Left lung (tissue), 14 donors: ENCODE measurements at places on chromosomes 7 and 10. TPM values are rescaled to one million over a fixed set of nuclear protein-coding genes. Genes with fewer than 3 reads are reported as not detected.

Gene GPR15LG
- total RNA-seq: not detected

DNA sequence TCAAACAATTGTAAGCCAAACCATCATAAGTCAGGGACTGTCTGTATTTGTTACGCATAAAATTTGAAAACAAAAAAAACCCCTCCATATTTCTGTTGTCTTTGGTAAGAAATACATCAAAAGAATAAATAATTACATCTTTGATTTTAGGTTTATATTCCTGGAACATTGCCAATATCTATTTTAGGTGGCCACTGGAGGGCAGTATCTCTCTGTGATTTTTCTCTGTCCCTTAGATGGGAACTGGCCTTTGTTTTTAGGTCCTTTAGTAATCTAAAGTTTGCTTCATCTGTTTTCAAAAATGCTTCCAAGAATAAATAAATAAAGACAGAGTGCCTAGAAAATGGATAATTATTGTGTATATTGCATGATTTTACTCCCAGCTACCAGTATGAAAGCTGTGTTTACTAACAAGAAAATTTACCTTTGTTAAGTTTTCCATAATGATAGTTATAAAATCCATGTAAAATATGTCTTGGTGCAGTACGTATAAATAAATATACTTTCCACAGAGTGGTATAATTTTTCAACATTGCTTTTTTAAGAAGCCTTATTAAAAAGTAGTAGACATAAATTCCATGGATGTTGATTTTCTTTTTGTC, 64.2 kb downstream of the PHYHIPL start:
- H3K4me1 ChIP-seq: no peaks in the 10 kb centered on the region
- no peak overlapping the region for H3K4me3 ChIP-seq
- DNase-seq: peak; percentile 52
- no peaks in the 10 kb centered on the region for H3K36me3 ChIP-seq

DNA sequence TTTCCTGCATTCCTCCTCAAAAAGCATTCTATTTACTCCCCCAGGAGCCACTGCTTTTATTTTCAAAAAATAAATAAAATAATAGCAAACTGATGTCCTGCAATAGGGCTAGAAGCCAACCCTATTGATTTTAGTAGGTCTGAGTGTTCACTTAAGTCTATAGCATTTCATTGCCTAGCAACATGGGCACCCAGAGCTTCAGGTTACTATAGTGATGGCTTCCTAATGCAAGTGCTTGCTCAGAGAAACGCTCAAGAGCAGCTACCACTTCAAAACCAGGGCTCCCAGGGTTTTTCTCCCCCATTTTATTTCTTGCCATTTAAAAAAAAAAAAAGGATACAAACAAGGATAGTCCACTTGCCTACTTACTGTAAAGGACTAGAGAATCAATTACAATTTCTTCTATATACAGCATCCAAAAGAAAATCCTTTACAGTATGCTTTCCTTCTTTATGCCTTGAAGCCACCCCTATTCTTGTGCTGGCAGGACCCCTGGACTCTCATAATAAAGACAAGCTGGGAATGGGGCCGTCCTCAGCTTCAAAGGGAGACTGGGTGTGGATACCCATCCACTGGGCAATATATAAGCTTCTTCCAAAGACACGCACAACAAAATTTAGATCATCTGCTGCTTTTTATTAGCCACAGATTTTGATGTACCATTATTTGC, 133.3 kb downstream of the VPS41 start:
- H3K27ac ChIP-seq: no peak overlapping the region
- H3K4me3 ChIP-seq: no peak overlapping the region
- no peak for DNase-seq
- H3K36me3 ChIP-seq: peaks cover 51% of the 10 kb centered on the region

DNA sequence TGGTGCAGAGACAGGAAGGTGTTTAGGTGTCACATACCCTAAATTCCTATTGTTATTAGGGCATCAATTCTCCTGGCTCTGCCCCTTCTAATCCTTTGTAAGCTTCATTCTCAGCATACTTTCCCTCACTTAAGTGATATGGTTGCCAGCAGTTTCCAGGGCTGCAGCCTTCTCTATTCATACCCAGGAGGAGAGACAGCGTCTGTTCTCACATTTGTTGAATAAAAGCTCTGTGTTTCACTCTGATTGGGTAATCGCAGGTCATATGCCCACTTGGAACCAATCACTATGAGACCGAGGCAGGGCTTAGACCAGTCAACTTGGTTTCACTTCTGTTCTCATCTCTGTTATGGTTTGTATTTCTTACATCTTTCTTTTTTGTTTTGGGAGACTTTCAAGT, 109.6 kb upstream of the MTPN start:
- no peaks in the 10 kb centered on the region for H3K27me3 ChIP-seq
- H3K36me3 ChIP-seq: no peaks in the 10 kb centered on the region
- DNase-seq: peak; percentile 38

DNA sequence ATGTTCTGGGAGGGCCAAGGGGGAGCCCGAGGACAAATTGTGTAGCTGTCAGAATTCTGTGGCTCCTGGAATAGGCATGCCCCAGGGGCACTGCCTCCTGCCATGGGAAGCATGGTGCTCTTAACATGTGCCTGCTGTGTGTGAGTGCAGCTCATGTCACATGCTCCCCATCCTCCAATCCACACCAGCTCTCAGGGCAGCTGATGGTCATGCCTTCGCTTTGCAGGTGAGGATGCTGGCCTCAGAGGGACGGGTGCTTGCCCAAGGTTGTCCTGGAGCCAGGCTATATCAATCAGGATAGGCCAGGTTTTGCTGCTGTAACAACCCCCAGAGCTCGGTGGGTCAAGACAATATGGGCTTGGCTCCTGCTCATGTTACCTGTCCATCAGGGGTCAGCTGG, 303.4 kb downstream of the RPS24 start:
- no peaks in the 10 kb centered on the region for H3K36me3 ChIP-seq
- no peaks in the 10 kb centered on the region for H3K4me1 ChIP-seq
- no peak overlapping the region for H3K4me3 ChIP-seq
- no peak for DNase-seq
- no peaks in the 10 kb centered on the region for H3K27me3 ChIP-seq

GRCh38 chr7:151388007-151388297, 21.9 kb downstream of the WDR86 start:
- H3K27me3 ChIP-seq: peaks cover 69% of the 10 kb centered on the region
- no peak overlapping the region for H3K4me3 ChIP-seq
- H3K36me3 ChIP-seq: no peaks in the 10 kb centered on the region
- no peaks in the 10 kb centered on the region for H3K4me1 ChIP-seq
- H3K27ac ChIP-seq: no peak overlapping the region

Gene TMEM139
- 18.5 TPM for total RNA-seq

Gene TES
- total RNA-seq: 86.9 TPM

- H3K36me3 ChIP-seq: no peaks in the 10 kb centered on the region
- no peaks in the 10 kb centered on the region for H3K27me3 ChIP-seq
- no peak overlapping the region for H3K4me3 ChIP-seq
- no peaks in the 10 kb centered on the region for H3K4me1 ChIP-seq
- DNase-seq: no peak
- H3K27ac ChIP-seq: no peak overlapping the region
Observed at GRCh38 chr7:79529881-79530235, 76.4 kb upstream of the MAGI2 start.

Gene GTF2I
- total RNA-seq: 220 TPM

Gene AKR1C4
- total RNA-seq: not detected

DNA sequence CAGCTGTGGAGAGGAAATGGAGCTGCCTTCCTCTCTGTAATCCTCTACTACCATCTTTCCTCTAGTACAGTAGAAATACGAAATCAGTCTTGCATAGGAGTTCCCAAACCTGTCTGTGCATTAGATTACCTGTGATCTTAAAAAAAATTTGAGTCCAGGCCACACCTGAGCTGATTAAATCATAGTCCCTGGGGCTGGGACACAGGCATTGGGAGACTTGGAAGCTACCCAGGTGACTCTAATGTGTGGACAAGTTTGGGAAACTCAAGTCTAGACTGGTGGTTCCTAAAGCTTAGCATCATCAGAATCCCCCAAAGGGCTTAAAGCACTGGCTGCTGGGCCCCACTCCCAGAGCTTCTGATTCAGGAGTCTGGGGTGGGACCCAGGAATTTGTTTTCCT, 152.7 kb upstream of the GLI3 start:
- DNase-seq: no peak
- H3K27ac ChIP-seq: no peak overlapping the region
- H3K4me1 ChIP-seq: no peaks in the 10 kb centered on the region
- no peak overlapping the region for H3K4me3 ChIP-seq
- no peaks in the 10 kb centered on the region for H3K36me3 ChIP-seq
- no peaks in the 10 kb centered on the region for H3K27me3 ChIP-seq

DNA sequence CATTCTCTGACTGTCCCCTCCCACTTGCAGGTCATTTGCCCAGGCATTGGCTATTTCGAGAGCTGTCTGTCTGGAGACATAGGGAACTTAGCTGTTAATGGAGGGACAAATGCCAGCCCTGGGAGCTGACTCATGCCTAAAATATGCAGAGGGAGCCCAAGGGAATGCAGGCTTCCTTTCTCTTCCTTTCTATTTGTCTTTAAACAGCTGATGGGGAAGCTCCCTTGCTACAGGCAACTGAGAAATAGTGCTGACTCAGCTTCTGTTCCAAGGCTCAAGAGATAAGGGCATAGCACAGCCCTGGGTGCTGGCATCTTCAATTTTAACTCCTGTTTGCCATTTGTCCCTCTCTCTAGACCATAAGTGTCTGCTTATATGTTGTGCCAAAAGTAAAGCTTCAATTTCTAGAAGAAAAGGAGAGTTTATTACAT, 82.7 kb upstream of the C1GALT1 start:
- H3K36me3 ChIP-seq: no peaks in the 10 kb centered on the region
- DNase-seq: peak; percentile 27
- peaks cover 10% of the 10 kb centered on the region for H3K4me1 ChIP-seq
- no peaks in the 10 kb centered on the region for H3K27me3 ChIP-seq

DNA sequence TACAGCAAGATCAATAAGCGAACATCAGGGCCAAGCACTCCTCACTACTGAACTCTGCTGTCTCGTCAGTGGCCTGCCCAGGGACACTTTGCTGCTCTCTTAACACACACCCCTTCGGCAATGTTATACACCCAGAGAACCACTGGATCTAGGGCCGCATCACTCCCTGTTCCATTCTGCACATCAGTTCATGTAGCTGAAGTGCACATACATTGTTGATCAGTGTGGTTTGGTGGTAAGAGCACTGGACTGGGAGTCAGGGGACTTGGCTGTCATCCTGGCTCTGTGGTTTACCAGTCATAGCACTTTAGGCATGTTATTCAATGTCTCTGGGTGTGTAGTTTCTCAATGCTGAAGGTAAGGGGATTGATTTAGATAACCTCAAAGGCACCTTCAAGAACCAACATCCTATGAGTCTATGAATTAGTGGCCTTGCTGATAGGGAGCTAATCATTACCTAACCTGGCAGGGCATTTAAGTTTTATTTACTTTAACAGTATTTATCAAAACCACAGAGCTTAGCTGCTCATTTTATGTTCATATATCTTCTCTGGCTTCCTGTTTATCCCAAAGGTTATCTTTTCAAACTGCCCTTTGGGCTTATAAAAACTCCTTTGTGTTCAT, 24.8 kb downstream of the DUSP5 start:
- no peaks in the 10 kb centered on the region for H3K4me1 ChIP-seq
- no peak overlapping the region for H3K4me3 ChIP-seq
- no peaks in the 10 kb centered on the region for H3K36me3 ChIP-seq

GRCh38 chr10:27100813-27101347, 586 bp upstream of the ANKRD26 start:
- peak overlapping the region; percentile 81 for H3K4me3 ChIP-seq
- peak overlapping the region; percentile 85 for H3K27ac ChIP-seq
- H3K4me1 ChIP-seq: peaks cover 11% of the 10 kb centered on the region
- H3K27me3 ChIP-seq: no peaks in the 10 kb centered on the region

- no peak overlapping the region for H3K4me3 ChIP-seq
- H3K4me1 ChIP-seq: no peaks in the 10 kb centered on the region
- H3K27me3 ChIP-seq: no peaks in the 10 kb centered on the region
- no peaks in the 10 kb centered on the region for H3K36me3 ChIP-seq
- DNase-seq: no peak
Observed at GRCh38 chr10:81724431-81724830, 150.6 kb upstream of the NRG3 start.

- no peak for DNase-seq
- peaks cover 11% of the 10 kb centered on the region for H3K36me3 ChIP-seq
- H3K27ac ChIP-seq: no peak overlapping the region
- no peaks in the 10 kb centered on the region for H3K27me3 ChIP-seq
- no peak overlapping the region for H3K4me3 ChIP-seq
- no peaks in the 10 kb centered on the region for H3K4me1 ChIP-seq
Observed at GRCh38 chr10:50585921-50586739, 37.6 kb downstream of the SGMS1 start.

DNA sequence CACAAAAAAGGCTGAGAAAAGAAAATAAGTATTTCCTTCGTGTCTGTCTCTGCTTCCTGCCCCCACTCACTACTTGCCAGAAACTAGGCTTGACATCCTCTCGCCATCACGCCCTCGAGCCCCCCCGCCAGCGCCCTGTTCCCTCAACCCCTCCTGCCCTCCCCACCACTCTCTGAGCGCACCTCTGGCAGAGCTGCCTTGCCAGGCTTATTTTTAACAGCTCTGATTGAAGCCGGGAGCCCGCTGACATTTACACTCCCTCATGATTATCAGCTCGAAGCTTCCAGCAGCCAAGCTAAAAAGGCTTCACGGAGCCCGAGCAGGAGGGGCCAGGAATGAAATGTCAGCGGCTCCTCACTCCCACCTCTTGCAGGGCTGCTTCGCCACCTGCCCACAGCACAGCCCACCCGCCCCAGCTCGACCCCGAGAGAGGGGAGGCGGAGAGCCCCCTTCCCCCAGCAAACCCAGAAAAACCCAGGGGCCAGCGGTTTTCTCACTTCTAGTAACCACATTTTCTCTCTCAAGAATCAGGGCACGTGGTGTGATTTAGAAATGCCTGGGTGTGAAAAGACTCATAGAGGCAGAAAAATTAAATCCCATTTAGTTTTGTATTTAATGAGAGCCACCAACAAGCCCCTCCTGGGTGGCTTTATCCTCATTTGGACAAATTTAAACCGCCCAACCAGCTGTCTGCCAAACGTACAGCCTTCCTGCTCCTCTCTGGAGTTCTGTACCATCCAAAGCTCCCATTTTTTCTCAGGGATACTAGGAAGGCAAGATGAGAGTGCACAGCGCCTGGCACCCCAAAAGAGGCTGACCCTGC, 89.3 kb downstream of the SLIT1 start:
- H3K27me3 ChIP-seq: peaks cover 51% of the 10 kb centered on the region
- DNase-seq: no peak
- H3K4me1 ChIP-seq: no peaks in the 10 kb centered on the region
- H3K4me3 ChIP-seq: no peak overlapping the region
- H3K27ac ChIP-seq: no peak overlapping the region
- H3K36me3 ChIP-seq: no peaks in the 10 kb centered on the region

- H3K4me3 ChIP-seq: no peak overlapping the region
- H3K27me3 ChIP-seq: no peaks in the 10 kb centered on the region
- no peaks in the 10 kb centered on the region for H3K4me1 ChIP-seq
- H3K27ac ChIP-seq: no peak overlapping the region
- DNase-seq: no peak
Observed at GRCh38 chr10:77726732-77727131, 89.1 kb upstream of the KCNMA1 start.
